ENCODE measurements at places on chromosomes 1 and 21. TPM values are rescaled to one million over a fixed set of nuclear protein-coding genes. Genes with fewer than 3 reads are reported as not detected.

VANGL2 gene
- 2.0 TPM for total RNA-seq

HES2 gene
- total RNA-seq: 0.24 TPM

CAPN8 gene
- total RNA-seq: 0.38 TPM

TMPRSS15 gene
- under 0.01 TPM for total RNA-seq

TINAGL1 gene
- total RNA-seq: 6.3 TPM

CSMD2 gene
- 0.14 TPM for total RNA-seq

CITED4 gene
- total RNA-seq: 1.3 TPM

SRGAP2B gene
- total RNA-seq: 10.3 TPM

SEC16B gene
- 0.28 TPM for total RNA-seq

NHLH1 gene
- total RNA-seq: 0.05 TPM

DNA sequence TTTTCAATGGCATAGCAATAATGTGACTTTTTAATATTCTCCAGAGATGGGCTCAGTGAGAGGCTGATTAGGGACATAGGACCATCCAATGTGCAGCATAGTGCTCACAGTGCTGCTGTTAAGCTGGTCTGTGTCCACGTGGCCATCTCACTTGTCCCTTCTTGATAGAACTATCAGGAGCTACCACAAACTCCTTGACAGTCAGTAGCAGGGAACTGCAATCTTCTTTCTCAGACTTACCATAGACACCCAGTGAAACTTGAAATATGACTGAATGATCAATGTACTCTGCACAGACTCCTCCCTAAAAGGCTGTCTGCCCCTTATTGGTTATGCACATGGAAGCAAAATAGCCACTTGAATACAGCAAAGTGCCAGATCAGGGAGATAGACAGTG lies 64.5 kb upstream of the WARS2 start:
- no peak for DNase-seq

- no peak for DNase-seq
Measured at GRCh38 chr1:111507411-111508201, 4.2 kb upstream of the ADORA3 start.

- no peak for DNase-seq
Measured at GRCh38 chr1:75203415-75204277, 69.5 kb downstream of the LHX8 start.

GRCh38 chr1:229238674-229239415 lies 32.1 kb upstream of the RAB4A start:
- DNase-seq: no peak

DNA sequence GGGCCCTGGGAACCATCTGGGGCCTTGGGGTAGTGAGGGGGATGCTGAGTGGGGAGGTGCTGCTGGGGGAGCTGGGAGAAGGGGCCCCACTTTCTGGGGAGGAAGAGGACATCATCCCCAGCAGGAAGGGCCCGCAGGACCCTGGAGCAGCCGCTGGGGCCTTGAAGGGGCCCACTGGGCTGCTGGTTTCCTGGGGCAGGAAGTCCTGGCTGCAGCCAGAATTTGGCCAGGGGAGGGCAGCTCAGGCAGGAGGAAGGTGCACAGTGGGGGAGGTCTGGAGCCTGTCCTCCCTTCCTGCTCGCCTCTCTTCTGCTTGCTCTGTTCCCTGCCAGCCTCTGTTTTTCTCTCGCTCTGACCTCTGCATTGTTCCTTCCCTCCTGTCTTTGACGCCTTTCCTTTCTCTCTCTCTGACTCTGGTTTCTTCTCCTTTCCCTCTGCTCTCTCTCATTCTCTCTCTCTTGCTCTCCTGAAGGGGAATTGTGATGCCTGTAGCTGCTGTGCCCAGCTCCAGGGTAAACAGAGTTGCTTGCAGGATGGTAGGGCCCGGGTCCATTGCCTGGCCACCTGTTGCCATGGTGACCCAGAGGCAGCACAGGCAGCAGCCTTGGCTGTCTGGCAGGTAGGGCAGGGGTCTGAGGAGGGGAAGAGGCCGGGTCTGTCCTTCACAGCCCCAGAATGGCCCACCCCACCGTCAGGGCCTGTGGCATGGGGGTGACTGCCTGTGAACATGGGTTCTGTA lies 23.9 kb downstream of the ACOT11 start:
- DNase-seq: no peak

DNA sequence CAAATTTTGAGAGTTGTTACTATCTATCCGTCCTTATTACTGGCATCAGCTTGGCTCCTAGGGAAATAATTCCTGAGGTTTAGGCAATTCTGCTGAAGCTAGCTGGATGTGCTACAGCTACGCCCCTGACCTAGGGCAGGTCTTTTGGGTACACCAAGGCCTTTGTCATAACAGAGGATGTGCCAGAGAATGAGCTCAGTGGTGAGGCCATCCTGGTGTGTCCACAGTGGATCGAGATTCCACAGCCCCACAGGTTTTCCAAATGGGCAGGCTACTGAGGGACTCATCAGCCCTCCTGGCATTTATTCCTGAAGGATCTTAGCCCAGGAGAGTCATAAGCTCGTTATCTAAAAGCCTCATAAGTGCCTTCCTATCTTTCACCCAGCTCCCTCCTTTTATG lies 475.2 kb upstream of the USP24 start:
- no peak for DNase-seq

GRCh38 chr1:196207612-196208217 lies 400.5 kb downstream of the KCNT2 start:
- no peak for DNase-seq

DNA sequence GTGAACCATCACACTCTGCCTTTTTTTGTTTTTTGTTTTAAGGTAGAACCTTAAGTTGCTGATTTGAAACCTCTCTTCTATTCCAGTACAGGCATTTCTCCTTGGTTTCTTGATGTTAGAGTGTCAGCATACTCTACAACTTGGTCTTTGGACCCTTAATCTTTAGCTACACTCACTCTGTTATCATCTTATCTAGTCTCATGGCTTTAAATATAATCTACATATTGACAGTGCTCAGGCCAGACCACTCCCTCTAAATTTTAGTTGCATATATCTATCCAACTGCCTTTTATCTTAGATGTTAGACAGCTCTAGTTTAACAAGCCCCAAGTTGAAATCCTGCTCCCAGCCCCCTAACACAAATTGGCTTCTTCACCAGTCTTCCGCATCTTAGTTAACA lies 22.1 kb downstream of the NME7 start:
- no peak for DNase-seq

DNA sequence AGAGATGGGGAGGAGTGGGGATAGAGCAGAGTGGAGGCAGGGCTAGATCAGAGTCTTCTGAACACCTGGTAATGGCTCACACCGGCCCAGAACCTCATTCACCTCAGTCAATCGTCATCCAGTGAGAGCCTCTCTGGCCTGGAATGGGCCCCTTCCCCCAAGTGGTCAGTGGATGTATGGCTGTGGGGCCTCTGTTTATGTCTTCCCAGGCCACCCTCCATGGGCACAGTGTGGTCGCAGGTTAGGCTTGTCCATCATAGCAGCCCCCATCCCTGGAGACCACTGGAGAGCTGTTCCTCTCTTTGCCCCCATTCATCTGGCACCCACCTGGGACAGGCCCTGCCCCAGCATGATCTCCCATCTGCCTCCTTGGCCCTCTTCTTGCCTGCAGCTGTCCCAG lies 29.6 kb upstream of the TENT5C start:
- DNase-seq: no peak

GRCh38 chr1:24481101-24481500 lies 21.5 kb upstream of the RCAN3 start:
- DNase-seq: peak; percentile 45

GRCh38 chr1:167716000-167716271 lies 5.8 kb upstream of the MPZL1 start:
- no peak for DNase-seq

GRCh38 chr21:14056771-14057191 lies 154.0 kb downstream of the LIPI start:
- no peak for DNase-seq

DNA sequence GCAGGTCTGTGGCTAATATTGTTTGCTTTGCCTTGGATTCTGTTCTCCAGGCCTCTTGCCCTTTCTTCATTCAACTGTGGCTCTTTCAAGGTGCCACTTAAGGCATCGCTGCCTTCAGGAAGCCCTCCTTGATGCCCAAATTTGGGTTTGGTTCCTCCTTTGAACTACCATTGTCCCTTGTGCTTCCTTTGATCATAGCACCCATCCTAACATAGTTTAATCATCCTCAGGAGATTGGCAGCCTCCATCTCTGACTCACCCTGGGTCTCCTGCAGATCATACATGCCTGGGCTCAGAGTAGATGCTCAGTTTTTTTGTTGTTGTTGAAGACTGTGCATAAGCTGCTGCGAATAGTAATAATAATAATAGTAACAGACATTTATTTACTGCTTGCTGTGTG lies 54.4 kb upstream of the ACOT11 start:
- no peak for DNase-seq

GRCh38 chr1:248804771-248805681 lies 20.7 kb downstream of the SH3BP5L start:
- DNase-seq: no peak
